Activated naive CD8-positive, alpha-beta T cell treated with anti-CD3 and anti-CD28 coated beads for 36 hours (primary cell): ENCODE measurements at places on chromosomes 12 and 14. TPM values are rescaled to one million over a fixed set of nuclear protein-coding genes. Genes with fewer than 3 reads are reported as not detected.

TMCC3 gene
- 0.10 TPM for total RNA-seq

NFATC4 gene
- total RNA-seq, result 0.54 TPM

BTG1 gene
- 147 TPM for total RNA-seq

SERPINA12 gene
- not detected for total RNA-seq

KRT3 gene
- not detected for total RNA-seq

RCOR1 gene
- total RNA-seq, result 16.2 TPM

SERPINA1 gene
- total RNA-seq, result 1.3 TPM

MIP gene
- total RNA-seq, result not detected

ADAMTS20 gene
- not detected for total RNA-seq

- no peak overlapping the region for H3K27ac ChIP-seq
- no peaks in the 10 kb centered on the region for H3K27me3 ChIP-seq
- H3K4me3 ChIP-seq, result no peak overlapping the region
- DNase-seq, result no peak
Measured at GRCh38 chr14:33030386-33030785, 91.7 kb downstream of the NPAS3 start.

GRCh38 chr14:37246427-37246829 is 48.7 kb downstream of the MIPOL1 start:
- H3K36me3 ChIP-seq, result no peaks in the 10 kb centered on the region
- H3K4me3 ChIP-seq, result no peak overlapping the region
- H3K27ac ChIP-seq, result no peak overlapping the region
- no peaks in the 10 kb centered on the region for H3K4me1 ChIP-seq
- no peak for DNase-seq

GRCh38 chr12:51406859-51407258 is 15.7 kb upstream of the GALNT6 start:
- no peak overlapping the region for H3K4me3 ChIP-seq
- peaks cover 4% of the 10 kb centered on the region for H3K4me1 ChIP-seq
- H3K27ac ChIP-seq, result no peak overlapping the region
- H3K36me3 ChIP-seq, result no peaks in the 10 kb centered on the region

GRCh38 chr12:65123435-65124063 is 2.4 kb upstream of the WIF1 start:
- no peak for DNase-seq
- peaks cover 4% of the 10 kb centered on the region for H3K4me1 ChIP-seq

DNA sequence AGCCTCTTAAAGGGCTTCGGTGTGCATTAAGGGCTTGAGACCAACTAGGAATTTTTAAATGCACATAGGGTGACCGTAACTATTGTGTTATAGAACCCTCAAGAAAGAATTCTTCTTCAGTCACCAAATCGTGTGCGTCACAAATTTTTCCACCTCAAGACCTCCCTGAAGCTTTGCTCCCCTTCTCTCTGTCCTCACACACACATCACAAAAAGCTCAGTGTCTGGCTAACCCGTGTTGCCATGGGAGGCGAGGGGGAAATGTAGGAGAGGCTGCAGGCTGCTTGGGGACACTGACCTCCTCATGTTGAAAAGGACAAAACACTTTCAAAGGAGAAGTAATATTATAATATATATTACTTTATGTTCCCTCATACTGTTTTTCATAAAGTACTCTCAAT is 10.6 kb downstream of the SSPN start:
- H3K27me3 ChIP-seq, result peaks cover 19% of the 10 kb centered on the region
- no peaks in the 10 kb centered on the region for H3K4me1 ChIP-seq
- H3K4me3 ChIP-seq, result no peak overlapping the region
- no peak overlapping the region for H3K27ac ChIP-seq
- DNase-seq, result no peak

- H3K27me3 ChIP-seq, result no peaks in the 10 kb centered on the region
- no peaks in the 10 kb centered on the region for H3K36me3 ChIP-seq
- H3K27ac ChIP-seq, result no peak overlapping the region
- DNase-seq, result no peak
- H3K4me3 ChIP-seq, result no peak overlapping the region
- no peaks in the 10 kb centered on the region for H3K4me1 ChIP-seq
Measured at GRCh38 chr14:83827383-83827782, 1702.6 kb upstream of the FLRT2 start.

DNA sequence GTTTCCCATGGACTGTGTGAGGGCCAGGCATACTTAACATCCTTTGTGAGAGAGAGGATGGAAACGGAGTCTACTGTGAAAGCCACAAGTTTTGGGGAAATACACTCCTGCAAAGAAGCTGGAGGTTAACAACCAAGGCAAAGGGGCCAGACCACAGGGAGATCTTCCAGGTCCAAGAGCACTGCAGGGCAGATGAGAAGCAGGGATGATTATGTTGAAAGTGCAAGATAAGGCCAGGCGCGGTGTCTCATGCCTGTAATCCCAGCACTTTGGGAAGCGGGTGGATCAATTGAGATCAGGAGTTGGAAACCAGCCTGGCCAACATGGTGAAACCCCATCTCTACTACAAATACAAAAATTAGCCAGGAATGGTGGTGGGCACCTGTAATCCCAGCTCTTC is 15.1 kb downstream of the COQ6 start:
- no peak overlapping the region for H3K27ac ChIP-seq
- DNase-seq, result no peak
- no peaks in the 10 kb centered on the region for H3K27me3 ChIP-seq
- peaks cover 14% of the 10 kb centered on the region for H3K36me3 ChIP-seq

- H3K27me3 ChIP-seq, result peaks cover 23% of the 10 kb centered on the region
- H3K36me3 ChIP-seq, result no peaks in the 10 kb centered on the region
- H3K27ac ChIP-seq, result no peak overlapping the region
- no peak for DNase-seq
Measured at GRCh38 chr12:114809097-114809496, 125.1 kb upstream of the TBX3 start.

GRCh38 chr12:76030341-76031080 is 1.1 kb downstream of the PHLDA1 start:
- peak overlapping the region; percentile 98 for H3K4me3 ChIP-seq
- H3K27me3 ChIP-seq, result peaks cover 6% of the 10 kb centered on the region
- H3K36me3 ChIP-seq, result peaks cover 53% of the 10 kb centered on the region

GRCh38 chr14:56199982-56200577 is 81.9 kb downstream of the PELI2 start:
- no peak overlapping the region for H3K4me3 ChIP-seq
- H3K4me1 ChIP-seq, result peaks cover 16% of the 10 kb centered on the region
- DNase-seq, result no peak

GRCh38 chr14:39320318-39320717 is 86.6 kb downstream of the MIA2 start:
- no peaks in the 10 kb centered on the region for H3K27me3 ChIP-seq
- H3K36me3 ChIP-seq, result peaks cover 13% of the 10 kb centered on the region
- H3K4me1 ChIP-seq, result no peaks in the 10 kb centered on the region

GRCh38 chr12:132079695-132080094 is 64.4 kb downstream of the DDX51 start:
- no peaks in the 10 kb centered on the region for H3K27me3 ChIP-seq
- H3K27ac ChIP-seq, result no peak overlapping the region
- H3K4me3 ChIP-seq, result no peak overlapping the region
- H3K36me3 ChIP-seq, result peaks cover 3% of the 10 kb centered on the region

DNA sequence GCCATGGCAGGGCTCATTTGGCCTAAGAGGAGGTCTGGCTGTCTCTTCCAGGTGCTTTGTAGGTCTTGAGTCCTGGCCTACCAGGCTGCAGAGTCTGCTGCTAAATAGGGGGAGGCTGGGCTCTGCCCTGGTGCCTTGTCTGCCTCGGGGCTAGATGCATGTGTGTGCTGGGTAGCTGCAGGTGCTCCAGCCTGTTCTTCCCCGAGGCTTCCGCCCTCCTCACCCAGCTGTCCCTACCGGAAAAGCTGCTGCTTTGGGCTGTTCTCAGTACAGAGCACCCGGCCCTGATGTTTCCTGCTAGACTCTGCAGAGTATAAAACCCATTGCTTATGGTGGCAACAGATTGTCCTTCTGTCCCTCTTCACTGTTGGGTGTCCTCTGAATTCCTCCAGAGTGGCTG is 37.7 kb downstream of the RAB35 start:
- peaks cover 39% of the 10 kb centered on the region for H3K36me3 ChIP-seq
- H3K4me3 ChIP-seq, result no peak overlapping the region
- H3K27me3 ChIP-seq, result no peaks in the 10 kb centered on the region
- H3K4me1 ChIP-seq, result peaks cover 7% of the 10 kb centered on the region

DNA sequence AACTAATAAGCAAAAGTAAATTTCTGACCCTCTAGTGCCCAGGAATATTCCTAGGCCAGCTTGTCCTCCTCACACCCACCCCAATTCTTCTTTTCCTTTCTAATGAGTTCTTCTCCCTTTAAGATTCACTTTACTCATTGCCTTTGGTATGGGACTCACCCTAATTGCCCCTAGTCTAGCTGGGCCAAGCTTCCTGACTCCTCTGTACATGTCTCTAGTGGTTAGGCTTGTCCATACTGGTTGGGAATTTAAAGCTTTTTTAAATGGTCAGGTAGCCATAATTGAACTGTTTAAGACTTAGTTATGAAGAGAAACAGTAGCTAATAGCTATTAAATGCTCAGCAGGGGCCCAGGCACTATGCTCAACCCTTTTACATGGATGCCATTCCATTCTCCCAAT is 248.2 kb downstream of the C12orf42 start:
- no peak overlapping the region for H3K4me3 ChIP-seq
- H3K4me1 ChIP-seq, result no peaks in the 10 kb centered on the region
- DNase-seq, result no peak
- H3K36me3 ChIP-seq, result peaks cover 1% of the 10 kb centered on the region

DNA sequence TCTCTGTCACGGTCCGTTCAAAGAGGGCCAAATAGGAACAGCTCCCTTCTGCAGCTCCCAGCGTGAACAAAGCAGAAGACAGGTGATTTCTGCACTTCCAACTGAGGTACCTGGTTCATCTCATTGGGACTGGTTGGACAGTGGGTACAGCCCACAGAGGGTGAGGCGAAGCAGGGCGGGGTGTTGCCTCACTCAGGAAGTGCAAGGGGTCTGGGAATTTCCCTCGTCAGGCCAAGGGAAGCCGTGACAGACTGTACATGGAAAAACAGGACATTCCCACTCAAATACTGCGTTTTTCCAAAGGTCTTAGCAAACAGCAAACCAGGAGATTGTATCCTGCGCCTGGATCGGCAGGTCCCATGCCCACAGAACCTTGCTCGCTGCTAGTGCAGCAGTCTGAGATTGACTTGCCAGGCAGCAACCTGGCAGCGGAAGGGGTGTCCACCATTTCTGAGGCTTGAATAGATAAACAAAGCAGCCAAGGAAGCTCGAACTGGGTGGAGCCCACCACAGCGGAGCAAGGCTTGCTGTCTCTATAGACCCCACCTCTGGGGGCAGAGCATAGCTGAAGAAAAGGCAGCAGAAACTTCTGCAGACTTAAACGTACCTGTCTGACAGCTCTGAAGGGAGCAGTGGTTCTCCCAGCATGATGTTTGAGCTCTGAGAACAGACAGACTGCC is 22.7 kb downstream of the SLC38A1 start:
- DNase-seq, result no peak
- peaks cover 76% of the 10 kb centered on the region for H3K4me1 ChIP-seq
- peaks cover 96% of the 10 kb centered on the region for H3K36me3 ChIP-seq
- H3K27ac ChIP-seq, result peak overlapping the region; percentile 81
- no peak overlapping the region for H3K4me3 ChIP-seq

- H3K36me3 ChIP-seq, result no peaks in the 10 kb centered on the region
- no peaks in the 10 kb centered on the region for H3K27me3 ChIP-seq
- H3K27ac ChIP-seq, result no peak overlapping the region
- peaks cover 6% of the 10 kb centered on the region for H3K4me1 ChIP-seq
Measured at GRCh38 chr12:104727726-104728465, 230.2 kb downstream of the SLC41A2 start.

DNA sequence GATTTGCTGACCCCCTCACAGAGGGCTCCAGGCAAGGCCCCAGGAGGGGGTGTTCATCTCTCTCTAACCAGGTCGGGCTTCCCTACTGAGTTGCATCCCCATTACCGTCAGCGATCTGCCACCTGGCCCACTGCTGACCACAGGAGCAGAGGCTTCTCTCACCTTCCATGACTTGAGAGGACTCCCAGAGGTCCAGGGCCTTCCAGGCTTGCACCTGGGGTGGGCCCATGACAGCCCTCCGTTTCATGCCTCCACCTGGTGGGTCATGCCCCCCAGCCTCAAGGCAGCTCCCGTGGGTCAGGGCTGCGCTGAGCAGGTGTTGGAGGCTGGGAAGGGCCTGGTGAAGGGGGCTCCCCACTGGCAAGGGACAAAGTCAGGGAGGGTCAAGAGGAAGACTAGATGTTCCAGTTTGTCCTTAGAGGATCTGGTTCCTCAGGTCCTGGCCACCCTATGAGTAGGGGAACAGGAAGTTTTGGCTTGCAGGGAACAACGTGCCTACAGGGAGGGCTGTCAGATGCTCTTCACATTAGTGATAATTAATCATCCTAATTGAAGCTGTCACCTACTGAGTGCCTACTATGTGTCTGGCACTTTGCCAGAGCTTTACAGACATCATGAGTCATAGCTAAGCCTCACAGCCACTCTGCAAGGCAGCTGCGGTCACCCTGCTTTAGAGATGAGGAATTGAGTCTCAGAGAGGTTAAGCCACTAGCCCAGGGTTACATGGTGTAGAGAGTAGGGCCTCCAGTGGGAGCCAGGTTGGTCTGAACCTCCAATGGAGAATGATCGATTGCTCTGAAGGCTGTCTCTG is 13.8 kb downstream of the NFKBIA start:
- no peaks in the 10 kb centered on the region for H3K27me3 ChIP-seq
- DNase-seq, result no peak
- no peak overlapping the region for H3K4me3 ChIP-seq
- no peaks in the 10 kb centered on the region for H3K36me3 ChIP-seq
- no peak overlapping the region for H3K27ac ChIP-seq

DNA sequence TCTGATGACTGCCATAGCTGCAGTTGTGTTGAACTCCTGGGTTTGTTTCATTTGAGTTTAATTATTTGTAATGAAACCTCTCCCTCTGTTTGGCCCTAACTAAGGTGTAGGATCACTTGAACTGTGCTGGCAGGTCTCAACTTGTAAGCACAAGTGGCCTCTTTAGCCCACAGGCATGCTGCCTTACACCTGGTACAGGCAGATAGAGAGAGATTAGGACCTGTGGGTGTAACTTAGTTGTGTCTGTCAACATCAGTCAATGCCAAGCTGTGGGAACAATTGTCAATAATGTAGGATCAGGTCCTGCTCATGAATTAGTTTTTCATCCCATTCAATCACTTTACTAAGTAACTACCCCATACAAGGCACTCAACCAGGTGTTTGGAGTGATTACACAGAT is 263.0 kb upstream of the G2E3 start:
- DNase-seq, result no peak
- no peak overlapping the region for H3K27ac ChIP-seq
- H3K4me1 ChIP-seq, result no peaks in the 10 kb centered on the region
- H3K4me3 ChIP-seq, result no peak overlapping the region
- no peaks in the 10 kb centered on the region for H3K36me3 ChIP-seq

- peaks cover 3% of the 10 kb centered on the region for H3K27me3 ChIP-seq
- peaks cover 3% of the 10 kb centered on the region for H3K36me3 ChIP-seq
- no peak overlapping the region for H3K27ac ChIP-seq
- H3K4me3 ChIP-seq, result no peak overlapping the region
- peaks cover 11% of the 10 kb centered on the region for H3K4me1 ChIP-seq
Measured at GRCh38 chr14:54784060-54784459, 118.6 kb downstream of the GCH1 start.

DNA sequence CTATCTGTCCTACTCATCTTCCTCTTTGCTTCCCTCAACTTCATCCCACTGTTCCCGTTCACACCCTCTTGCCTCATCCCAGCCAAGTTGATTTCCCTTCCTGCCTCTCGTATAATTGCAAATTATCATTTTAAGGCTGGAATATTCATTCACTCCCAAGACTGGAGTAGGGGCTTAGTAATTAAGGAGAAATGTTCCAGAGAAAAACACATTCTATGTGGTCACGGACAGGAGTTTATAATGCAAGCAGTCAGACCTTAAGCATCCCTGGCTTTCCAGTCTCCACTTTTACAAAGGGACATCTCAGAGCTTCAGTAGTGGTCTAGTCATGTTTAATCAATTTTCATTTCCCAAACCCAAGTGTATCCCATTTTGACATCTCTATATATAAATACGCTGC is 54.9 kb downstream of the TMEM132D start:
- no peak for DNase-seq
- no peaks in the 10 kb centered on the region for H3K36me3 ChIP-seq
- H3K27me3 ChIP-seq, result peaks cover 7% of the 10 kb centered on the region
- no peak overlapping the region for H3K4me3 ChIP-seq
- no peak overlapping the region for H3K27ac ChIP-seq
